ENCODE measurements at places on chromosomes 5 and 9.

DNA sequence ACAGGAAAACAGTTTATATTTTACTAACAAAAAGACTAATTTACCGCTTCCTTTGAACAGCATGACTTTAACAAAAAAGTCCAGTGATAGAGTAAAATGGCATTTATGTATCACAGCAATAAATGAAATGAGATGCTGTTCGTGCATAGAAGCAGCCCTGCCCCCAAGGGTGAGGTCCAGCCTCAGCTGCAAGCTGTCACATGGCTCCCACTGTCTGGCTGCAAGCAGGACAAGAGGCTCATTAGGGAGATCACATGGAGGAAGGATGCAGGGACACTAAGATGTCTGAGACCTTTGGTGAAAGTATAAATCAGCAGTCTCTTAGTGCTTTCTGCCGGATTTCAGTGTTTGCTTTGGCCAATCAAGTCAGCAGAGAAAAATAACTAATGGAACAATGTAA is 23.0 kb downstream of the GDNF start:
- no peak for DNase-seq

GRCh38 chr5:2711446-2712425 is 39.7 kb downstream of the IRX2 start:
- DNase-seq: no peak

DNA sequence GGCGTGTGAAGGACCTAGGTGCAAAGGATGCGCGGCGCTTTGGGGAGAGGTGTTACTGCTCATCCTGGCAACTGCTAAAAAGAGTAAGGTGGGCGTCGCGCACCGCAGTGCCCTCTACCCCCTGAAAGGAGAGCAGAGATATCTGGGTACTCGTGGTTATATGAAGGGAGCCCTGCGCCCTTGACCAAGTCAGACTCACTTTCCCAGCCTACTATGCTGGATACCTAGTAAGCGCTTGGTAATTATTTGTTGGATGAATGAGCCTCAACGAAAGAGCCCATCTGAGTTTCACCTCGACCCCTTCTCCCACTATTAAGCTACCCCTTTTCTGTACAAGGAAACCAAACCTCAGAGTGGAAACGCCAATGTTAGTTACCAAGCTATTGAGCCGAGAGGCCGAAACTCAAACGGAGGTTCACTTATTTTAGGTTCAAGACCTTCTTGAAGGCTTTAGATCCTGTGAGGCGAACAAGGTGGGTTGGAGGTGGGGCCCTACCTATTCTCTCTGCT is 8.0 kb downstream of the LHX6 start:
- DNase-seq: no peak

GRCh38 chr5:71836559-71837112 is 117.6 kb downstream of the CARTPT start:
- DNase-seq: no peak

GRCh38 chr9:31302620-31303418 is 1081.6 kb upstream of the ACO1 start:
- no peak for DNase-seq

DNA sequence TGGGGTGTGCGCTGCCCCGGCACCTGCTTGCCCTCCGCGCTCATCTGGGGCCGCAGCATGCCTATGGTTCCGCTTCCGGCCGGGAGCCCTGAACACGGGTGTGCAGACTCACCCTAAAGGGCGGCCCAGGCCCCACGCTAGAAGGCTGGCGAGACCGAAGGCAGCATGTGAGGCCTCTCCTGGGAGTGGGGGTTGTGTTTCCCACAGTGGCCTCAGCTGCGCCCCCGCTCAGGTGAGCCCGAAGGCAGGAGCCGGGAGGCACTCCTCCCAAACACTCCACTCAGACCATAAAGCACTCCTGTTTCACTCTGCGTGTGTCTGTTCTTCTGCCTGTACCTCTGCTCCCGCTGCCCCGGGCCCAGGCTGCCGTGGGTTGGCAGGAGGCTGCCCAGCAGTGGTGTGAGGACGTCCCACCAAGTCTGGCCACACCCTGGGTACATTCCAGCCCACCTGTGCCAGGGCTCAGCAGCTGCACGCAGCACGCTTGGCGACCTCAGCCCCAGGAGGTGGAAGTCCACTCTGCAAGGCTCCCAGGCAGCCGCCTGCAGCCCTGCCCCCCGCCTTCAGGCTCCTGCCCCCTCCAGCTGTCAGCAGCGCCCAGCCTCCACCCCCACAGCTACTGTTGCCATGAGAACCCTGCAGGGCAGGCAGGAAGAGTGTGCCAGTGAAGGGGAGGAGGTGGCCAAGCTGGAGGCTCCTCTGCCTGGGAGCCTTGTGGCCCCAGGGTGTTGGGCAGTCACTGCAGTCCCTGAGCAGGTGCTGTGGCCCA is 1.2 kb upstream of the AJM1 start:
- DNase-seq: no peak

DNA sequence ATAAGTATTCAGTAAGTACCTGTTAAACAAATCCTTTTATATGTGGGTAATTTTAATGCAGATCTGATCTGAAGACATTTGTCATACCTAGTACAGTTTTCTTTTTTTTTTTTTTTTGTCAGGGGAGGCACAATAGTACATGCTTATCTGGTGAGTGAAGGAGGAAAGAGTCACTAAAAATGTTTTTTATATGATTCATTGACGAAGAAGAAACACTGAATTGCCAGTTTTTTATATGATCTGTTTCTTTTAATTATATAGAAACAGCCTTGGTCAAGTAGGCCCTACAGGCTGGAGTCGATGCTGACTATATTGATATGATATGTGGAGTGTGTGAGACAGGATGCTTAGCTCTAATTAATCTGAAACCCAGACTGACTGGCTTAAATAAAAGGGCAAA is 315.2 kb downstream of the PSAT1 start:
- DNase-seq: no peak

GRCh38 chr9:126166291-126166690 is 160.3 kb upstream of the MVB12B start:
- no peak for DNase-seq

DNA sequence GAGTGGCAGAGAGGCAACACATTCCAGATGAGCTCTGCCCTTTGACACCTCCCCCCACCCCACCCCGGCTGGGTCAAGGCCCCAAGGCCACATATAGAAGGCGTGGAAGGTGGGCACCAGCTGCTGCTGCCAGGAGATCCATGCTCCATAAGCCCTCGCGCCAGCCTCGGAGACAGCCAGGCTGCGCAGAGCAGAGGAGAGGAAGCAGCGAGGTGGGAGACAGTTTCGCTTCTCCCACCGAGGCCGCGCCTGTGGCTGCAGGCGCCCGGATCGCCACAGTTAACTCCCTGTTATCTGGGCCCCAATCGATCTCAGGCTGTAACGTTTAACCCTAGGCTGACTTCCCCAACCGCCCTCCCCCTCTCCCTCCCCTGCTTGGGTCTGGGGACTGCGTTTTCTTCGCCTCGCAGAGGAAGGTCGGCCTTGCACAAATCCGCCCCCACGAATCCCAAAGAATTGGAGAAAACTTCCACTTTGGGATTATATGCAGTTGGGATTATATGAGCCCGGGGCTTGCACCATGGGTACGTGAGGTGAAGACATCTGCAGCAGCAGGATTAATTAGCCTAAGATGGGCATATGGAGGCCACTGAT is 1.1 kb upstream of the CXXC5 start:
- no peak for DNase-seq

- peak; percentile 35 for DNase-seq
These were observed 5.7 kb downstream of the C9orf43 start for GRCh38 chr9:113416149-113416721.

DNA sequence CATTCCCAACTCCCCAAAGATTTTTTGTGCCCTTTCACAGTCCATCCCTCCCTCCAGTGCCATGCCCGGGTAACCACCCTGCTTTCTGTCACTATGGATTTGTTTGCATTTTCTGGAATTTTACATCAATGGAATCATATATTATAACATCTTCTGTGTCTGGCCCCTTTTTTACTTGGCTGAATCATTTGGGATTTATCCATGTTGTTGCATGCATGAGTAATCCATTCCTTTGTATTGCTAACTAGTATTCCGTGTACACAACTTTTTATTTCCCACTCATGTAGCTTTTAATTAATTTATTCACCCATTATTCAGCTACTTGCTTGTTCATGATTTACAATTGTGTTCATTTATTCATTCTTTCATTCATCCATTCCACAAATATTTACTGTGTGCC is 94.1 kb downstream of the FGF18 start:
- no peak for DNase-seq

DNA sequence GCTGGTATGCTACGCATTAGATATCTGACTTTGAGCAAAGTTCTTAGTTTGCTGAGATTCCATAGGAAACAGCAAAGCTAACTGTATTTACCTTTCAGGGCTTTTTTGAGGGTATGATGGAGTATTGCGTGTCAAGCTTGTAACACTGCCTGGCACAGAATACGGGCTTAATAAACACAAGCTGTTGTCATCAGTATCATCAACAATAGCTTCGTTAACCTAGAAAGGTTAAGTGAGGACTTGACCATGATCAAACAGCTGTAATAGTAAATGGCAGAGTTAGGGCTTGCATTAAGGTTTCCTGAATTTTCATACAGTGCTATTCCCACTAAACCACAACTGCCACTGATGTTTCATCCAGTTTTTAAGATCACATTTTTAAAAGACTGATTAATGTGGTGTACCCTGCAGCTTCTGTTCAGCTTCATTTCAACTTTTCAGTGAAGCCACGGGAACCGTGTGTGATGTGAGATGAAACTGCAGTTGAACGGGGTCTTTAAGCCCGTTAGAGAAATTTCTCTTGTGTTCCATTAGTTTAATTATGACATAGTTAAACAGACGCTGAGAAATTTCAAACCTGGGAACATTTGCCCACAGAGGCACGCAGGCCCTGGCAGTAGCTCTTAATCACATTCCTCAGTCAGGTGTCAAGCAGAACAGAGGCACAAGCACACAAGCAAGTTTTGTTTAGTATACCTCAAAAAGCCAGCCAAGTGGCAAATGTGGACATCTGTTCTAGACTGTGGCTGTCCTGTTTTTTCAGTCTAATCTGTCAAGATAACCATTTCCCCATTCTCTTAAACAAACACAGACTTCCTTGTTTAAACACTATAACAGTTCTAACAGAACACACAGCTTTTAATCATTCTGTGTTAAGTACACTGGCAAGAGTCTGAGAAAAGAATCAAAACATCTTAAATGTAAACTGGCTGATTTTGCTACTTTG is 147.1 kb downstream of the ZNF608 start:
- DNase-seq: no peak

DNA sequence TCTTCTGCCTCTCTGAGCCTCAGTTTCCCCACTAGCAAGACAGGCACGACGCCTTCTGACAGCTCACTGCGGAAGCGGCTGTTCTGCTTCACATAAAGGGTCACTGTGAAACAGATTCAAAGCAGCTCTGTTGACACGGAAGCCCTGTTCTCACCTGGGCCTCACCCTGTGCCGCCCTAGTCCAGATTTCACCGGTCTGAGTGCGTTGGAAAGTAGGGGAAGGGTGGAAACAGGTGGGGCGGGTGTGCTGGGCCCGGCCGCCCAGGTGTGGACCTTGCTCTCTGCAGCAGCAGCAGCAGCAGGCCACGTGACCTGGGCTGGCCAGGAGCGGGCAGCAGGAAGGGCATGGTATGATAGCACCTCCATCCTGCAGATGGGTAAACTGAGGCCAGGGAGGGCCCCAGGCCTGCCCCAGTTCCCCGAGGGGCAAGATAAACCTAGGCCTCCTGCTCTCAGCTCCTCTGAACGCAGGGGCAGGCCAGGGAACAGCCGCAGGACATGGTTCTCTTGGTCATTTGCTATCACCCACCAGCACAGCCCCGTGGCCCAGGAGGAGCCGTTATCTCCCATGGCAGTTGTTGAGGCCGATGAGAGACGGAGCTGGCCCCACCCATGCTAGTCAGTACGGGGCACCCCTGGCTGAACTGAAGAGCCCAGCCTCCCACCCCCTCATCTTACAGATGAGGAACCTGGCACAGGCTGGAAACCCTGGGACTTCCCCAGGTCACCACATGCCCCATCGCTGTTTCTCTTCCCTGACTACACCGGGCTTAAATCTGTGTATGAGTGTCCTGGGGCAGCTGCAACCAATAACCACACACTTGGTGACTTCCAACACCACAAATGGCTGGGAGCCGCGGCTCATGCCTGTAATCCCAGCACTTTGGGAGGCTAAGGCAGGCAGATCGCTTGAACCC is 12.1 kb downstream of the PTGES2 start:
- DNase-seq: peak; percentile 77

DNA sequence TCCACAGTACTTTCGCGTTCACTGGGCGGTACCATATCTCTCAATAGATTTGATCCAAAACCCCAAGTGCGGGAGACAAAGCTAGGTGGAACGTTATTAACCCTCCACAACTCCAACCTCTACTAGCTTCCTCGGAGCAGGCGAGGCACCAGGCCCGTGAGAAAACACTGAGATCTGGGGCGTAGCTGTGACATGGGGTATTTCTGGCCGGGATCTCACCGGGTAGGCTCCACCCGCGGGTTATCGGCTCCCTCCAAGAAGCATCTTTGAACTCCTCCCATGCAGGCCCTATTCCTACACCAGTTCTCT is 350 bp upstream of the SLC25A46 start:
- no peak for DNase-seq

GRCh38 chr5:37208883-37209797 is 40.0 kb downstream of the CPLANE1 start:
- DNase-seq: no peak

DNA sequence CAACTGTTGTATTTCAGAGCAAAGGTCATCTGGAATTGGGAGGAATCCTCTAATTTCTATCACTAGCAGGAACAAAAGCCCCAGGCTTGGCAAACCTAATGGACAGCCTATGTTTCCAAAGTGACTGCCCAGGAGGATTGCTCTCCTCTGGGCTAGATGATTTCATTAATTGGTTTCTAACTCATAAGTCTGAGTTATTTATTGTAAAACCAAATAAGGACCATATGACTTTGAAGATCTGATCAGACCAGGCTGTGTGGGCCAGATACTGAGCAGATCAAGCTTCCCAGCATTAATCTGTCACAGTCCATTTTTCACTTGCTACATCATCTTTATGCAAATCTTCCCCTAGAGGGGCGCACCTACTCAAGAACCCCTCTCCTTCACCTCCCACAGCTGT is 125.2 kb downstream of the PRDM6 start:
- DNase-seq: no peak

DNA sequence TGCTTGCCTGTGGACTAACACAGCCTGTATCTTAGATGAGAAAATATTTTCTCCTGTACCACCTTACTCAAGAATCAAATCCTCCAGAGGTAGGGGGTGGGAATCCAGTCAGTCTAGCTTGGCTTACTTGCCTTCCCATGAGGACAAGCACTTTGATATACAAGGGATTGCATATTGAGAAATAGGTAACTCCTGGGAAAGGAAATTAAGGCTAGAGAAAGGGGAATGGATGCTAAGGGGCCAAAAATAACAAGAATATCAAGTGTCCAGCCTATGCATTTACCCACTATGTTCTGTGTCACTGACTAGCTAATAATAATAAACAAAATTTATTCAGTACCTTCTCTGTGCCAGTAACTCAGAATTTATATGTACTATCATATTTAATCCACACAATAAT is 21.4 kb upstream of the SNX2 start:
- no peak for DNase-seq

- DNase-seq: peak; percentile 11
These were observed 15.9 kb downstream of the FLT4 start for GRCh38 chr5:180633283-180634177.

- DNase-seq: no peak
These were observed 185.6 kb upstream of the POU5F2 start for GRCh38 chr5:93926831-93927620.

All from CD4-positive, alpha-beta T cell treated with Interleukin-15 for 1 hour (primary cell).